ENCODE measurements at places on chromosomes 13 and 19. TPM values are rescaled to one million over a fixed set of nuclear protein-coding genes. Genes with fewer than 3 reads are reported as not detected.
A peak's percentile ranks its signal among the peaks of the same experiment; 100 is the strongest.

GRCh38 chr13:32838945-32839344 lies 177.3 kb upstream of the KL start:
- H3K27ac ChIP-seq, result no peak overlapping the region
- H3K4me1 ChIP-seq, result peaks cover 5% of the 10 kb centered on the region
- no peak overlapping the region for H3K4me3 ChIP-seq
- H3K36me3 ChIP-seq, result no peaks in the 10 kb centered on the region

GRCh38 chr19:57803265-57803593 lies 11.5 kb downstream of the ZNF552 start:
- peak overlapping the region; percentile 55 for H3K4me3 ChIP-seq
- no peaks in the 10 kb centered on the region for H3K4me1 ChIP-seq
- no peak for DNase-seq

- no peaks in the 10 kb centered on the region for H3K4me1 ChIP-seq
- H3K4me3 ChIP-seq, result no peak overlapping the region
- peak; percentile 95 for DNase-seq
- no peaks in the 10 kb centered on the region for H3K27me3 ChIP-seq
Observed at GRCh38 chr19:14450168-14450874, 17.2 kb downstream of the PKN1 start.

DNA sequence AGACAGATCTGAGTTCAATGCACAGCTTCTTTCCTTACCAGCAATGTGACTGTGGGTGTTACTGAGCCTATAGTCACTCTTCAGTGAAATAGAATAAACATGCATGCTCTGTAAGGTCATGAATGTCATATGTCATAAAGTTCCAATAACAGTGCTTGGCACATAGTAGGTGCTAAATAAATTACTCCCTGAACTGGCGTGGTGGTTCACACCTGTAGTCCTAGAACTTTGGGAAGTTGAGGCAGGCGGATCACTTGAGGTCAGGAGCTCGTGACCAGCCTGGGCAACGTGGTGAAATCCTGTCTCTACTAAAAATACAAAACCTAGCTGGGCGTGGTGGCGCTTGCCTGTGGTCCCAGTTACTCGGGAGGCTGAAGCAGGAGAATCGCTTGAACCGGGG lies 13.2 kb downstream of the WBP4 start:
- H3K27ac ChIP-seq, result no peak overlapping the region
- DNase-seq, result no peak
- no peaks in the 10 kb centered on the region for H3K27me3 ChIP-seq

GRCh38 chr13:78033509-78033908 lies 114.9 kb upstream of the EDNRB start:
- no peak for DNase-seq
- H3K27ac ChIP-seq, result no peak overlapping the region
- H3K4me3 ChIP-seq, result no peak overlapping the region
- H3K27me3 ChIP-seq, result peaks cover 5% of the 10 kb centered on the region
- H3K4me1 ChIP-seq, result no peaks in the 10 kb centered on the region

DNA sequence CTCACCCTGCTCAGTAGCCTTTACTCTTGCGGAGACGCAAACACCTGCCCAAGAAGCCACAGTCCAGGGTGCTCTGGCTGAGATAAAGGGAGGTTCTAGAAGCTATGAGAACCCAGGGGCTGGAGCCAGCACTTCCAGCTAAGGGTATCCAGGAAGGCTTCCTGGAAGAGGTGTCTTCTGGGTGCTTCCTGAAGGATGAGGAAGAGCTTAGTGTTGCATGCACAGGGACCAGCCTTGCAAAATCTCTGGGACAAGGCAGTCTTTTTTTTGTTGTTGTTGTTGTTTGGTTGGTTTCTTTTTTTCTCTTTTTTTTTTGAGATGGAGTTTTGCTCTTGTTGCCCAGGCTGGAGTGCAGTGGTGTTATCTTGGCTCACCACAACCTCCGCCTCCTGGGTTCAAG lies 20.6 kb downstream of the MYBPC2 start:
- H3K4me3 ChIP-seq, result no peak overlapping the region
- peaks cover 19% of the 10 kb centered on the region for H3K27me3 ChIP-seq
- no peaks in the 10 kb centered on the region for H3K4me1 ChIP-seq
- no peak for DNase-seq

Gene C19orf33
- polyA plus RNA-seq, result not detected

DNA sequence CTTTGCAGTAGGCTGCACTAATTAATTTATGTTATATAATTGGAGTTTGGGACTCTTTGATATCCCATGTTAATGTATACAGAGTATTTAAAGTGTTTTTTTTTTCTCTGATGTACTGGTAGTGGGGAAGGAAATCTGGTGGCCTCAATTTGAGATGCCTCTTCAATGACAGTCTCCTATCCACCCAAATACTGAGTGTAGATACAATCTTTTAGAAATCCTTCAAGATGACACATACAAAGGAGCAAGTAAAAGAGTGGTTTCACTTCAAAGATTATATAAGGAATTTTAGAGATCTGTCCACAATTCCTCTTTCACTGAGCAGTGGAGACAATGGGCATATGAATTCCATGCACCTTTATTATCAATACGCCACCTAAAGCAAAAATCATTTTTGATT lies 15.1 kb downstream of the NALCN start:
- H3K4me1 ChIP-seq, result no peaks in the 10 kb centered on the region
- no peaks in the 10 kb centered on the region for H3K36me3 ChIP-seq
- no peak for DNase-seq
- H3K4me3 ChIP-seq, result no peak overlapping the region
- no peak overlapping the region for H3K27ac ChIP-seq

Data from SK-N-SH (cell line).